ENCODE measurements at places on chromosomes 1 and 21.
A peak's percentile ranks its signal among the peaks of the same experiment; 100 is the strongest.

GRCh38 chr1:184541537-184542152 lies 154.8 kb downstream of the C1orf21 start:
- peak; percentile 27 for DNase-seq

DNA sequence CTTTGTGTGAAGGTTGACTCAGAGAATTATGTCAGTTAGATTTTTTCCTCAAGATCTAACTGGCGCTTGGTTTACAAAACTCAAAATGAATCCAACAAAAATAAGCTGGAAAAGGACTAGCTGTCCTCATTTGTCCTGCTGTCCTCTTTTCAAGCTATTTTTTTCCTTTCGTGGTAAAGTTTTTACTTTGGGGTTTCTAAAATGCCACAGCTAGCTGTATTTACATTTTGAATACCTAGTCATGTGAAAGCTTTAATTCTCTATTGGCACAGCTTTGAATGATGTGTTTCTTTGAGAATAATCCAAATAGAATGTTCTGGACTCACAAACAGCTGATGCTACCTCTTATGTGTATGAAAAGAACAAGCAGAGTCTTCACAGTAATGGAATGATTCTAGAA lies 673.6 kb upstream of the NR5A2 start:
- DNase-seq: no peak

DNA sequence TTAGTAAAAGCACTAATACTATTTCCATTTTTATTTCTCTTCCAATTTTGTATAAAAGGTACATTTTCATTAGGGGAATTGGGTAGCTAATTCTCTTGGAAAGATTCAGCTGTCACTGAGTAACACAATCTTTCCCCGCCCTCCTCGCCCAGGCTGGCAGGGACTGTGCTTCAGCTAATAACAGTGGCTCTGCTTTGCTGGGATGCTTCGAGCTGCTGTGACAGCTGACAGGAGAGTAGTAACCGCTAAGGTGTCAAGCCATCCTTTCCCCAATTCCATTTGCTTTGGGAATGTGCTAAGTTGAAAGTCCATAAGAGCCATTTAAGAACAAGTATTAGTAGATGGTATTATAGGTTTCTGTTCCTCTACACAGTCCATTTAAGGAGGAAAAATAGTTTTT lies 106.7 kb upstream of the NRIP1 start:
- DNase-seq: no peak

- DNase-seq: no peak
These were observed 33.3 kb upstream of the DEGS1 start for GRCh38 chr1:224149709-224150108.

- no peak for DNase-seq
These were observed 58.0 kb downstream of the STUM start for GRCh38 chr1:226606311-226607267.

DNA sequence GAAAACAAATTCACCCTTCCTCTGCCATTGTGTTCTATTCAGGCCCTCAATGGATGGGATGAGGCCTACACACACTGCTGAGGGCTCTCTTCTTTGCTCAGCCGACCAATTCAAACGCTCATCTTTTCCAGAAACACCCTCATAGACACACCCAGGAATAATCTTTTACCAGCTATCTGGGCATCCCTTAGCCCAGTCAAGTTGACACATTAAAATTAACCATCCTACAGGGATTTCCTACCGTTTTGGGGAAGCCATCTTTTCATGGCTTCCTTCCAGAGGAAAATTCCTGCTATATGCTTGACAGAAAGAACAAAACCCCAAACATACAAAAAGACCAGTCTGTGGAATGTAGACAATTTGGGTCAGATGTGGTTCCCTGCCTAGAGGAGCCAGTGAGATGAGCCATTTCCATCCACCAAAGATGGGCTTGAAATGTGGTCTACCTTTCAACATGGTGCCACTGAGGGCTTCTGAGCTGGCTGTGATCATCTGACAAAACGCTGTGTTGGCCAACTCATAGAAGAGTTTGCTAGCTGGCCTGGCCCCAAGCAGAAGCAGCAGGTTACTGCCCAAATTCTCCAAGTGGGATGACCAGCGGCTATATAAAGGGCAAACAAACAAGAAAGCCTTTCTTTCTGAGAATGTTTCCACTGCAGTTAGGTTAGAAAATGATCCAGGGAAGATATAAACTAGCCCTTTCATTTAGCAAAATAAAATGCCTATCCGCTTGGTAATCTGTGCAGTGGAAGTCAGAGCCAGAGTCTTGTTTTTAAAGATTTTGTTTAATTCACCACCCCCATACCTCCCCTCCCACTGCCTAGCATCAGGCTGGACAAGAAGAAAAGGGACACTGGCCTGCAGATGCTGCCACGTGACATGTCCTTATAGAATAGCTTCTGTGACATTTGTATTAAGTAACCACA lies 69.1 kb upstream of the MRPS6 start:
- no peak for DNase-seq

GRCh38 chr21:25025596-25025995 lies 581.7 kb downstream of the MRPL39 start:
- DNase-seq: no peak

GRCh38 chr1:167373398-167373797 lies 144.9 kb downstream of the CD247 start:
- DNase-seq: no peak

DNA sequence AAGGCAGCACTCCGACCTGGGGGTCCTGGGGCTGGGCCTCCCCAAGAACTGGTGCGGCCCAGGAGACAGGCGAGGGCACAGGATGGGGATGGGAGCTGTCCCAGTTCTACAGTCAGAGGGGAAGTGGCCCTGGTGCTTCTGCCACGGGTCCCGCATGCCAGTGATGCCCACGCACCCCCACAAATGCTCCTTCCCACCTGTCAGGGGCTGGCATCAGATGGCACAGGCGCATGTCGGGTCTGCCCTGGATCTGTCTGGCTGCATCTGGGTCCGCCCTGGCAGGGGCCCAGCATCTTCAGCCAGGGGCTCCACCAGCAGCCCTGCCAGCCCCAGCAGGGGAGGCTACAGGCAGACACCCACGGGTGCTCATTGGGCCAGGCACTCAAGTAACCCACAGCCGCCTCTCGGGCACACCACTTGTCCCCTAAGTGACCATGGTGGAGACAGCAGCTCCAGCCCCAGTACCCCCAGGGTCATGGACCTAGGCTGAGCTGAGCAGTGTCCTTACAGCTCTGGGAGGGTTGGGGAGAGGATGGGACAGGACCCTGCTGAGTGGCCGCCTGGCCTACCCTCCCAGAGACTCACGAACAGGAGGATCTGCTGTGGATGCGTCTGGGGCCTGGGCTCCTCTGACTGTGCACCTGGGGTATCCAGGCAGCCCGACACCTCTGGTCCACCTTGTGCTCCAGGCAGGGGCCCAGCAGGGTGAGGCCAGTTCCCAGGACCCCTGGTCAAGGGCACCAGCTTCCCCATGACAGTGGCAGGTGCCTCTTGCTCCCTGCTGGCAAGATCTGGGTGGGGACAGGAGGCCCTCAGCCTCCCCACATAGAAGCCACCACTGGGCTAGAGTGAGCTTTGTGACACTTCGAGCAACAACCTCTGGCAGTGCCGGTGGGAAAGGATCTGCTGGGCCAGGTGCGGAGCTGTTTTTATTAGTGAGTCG lies 5.4 kb downstream of the SMIM1 start:
- no peak for DNase-seq

GRCh38 chr1:176603696-176604095 lies 140.7 kb downstream of the PAPPA2 start:
- no peak for DNase-seq

DNA sequence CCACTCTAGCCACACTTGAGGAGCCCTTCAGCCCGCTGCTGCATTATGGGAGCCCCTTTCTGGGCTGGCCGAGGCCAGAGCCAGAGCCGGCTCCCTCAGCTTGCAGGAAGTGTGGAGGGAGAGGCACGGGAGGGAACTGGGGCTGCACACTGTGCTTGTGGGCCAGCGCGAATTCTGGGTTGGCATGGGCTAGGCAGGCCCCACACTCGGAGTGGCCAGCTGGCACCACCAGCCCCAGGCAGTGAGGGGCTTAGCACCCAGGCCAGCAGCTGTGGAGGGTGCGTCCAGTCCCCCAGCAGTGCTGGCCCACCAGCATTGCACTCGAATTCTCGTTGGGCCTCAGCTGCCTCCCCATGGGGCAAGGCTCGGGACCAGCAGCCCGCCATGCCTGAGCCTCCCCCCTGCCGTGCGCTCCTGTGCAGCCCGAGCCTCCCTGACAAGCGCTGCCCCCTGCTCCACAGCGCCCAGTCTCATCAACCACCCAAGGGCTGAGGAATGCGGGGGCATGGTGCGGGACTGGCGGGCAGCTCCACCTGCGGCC lies 785.9 kb upstream of the TPTE start:
- DNase-seq: no peak

GRCh38 chr1:29958271-29958670 lies 721.9 kb downstream of the PTPRU start:
- no peak for DNase-seq

GRCh38 chr21:35664683-35665082 lies 395.6 kb downstream of the SETD4 start:
- peak; percentile 61 for DNase-seq

- DNase-seq: no peak
These were observed 17.2 kb upstream of the CXADR start for GRCh38 chr21:17495680-17496079.

- DNase-seq: no peak
These were observed 99.6 kb downstream of the ATP6V1G3 start for GRCh38 chr1:198440842-198441241.

DNA sequence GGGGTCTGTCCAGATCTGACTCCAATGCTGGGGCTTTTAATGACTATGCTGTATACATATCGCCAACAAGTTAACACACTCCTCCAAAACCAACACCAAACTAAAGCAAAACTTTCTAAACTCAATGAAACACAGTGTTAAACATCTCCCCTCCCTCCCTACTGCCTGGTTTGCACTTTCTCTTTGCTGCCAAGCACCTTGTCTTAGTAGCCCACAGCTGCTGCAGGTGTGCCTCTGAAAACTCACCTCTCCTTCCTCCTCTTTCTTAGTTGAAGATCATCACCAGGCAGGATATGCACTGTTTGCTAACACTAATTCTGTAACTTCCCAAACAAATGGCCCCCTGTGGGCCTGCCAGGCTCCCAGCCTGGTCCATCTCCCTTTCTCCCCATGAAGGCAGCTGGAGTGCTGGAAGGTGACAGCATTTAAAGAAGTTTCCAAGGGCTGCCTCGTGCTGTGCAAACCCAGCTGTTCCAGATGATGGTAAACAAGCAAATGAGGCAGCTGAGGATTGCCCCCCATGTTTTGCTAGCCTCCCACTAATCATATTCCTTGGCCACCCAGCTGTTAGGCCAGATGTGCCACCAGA lies 213.7 kb downstream of the ASTN1 start:
- no peak for DNase-seq

- DNase-seq: no peak
These were observed 496.4 kb downstream of the SETD4 start for GRCh38 chr21:35563885-35564451.

DNA sequence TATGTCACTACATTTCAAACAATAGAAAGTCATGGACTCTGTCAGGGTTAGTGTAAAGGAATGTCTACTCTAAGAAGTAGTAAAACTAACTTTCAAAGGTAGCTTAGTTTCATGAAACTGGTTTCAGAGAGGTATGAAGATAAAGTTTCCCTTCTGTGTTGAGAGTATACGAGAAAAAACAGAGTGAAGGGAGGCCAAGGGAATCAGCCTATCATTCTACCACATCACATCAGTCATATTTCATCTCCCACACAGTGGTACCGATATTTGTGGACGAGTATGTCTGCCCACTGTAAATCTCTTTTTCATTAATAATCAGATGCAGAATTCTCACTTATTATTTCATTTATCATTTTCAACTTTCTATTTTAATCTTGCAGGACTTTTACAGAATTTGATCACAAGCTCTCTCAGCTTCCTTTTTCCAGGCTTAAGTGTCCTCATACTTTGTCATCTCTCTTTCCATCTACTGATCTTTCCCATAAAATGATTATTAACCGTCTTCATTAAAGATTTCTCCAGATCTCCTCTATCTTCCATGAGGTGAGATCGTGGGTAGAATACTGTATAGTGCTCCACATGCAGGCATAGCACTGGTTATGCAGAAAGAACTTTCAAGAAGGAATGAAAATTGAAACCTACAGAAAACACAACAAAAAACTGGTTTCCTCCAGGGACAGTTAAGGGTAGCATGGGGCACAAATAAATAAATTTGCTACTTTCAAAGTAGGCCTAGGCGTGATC lies 11.5 kb upstream of the IFI16 start:
- no peak for DNase-seq

GRCh38 chr1:239539812-239540211 lies 153.4 kb downstream of the CHRM3 start:
- DNase-seq: no peak

GRCh38 chr1:202361224-202361623 lies 12.7 kb downstream of the PPP1R12B start:
- no peak for DNase-seq

- peak; percentile 55 for DNase-seq
These were observed 47.4 kb downstream of the PLA2G4A start for GRCh38 chr1:186875896-186876835.

DNA sequence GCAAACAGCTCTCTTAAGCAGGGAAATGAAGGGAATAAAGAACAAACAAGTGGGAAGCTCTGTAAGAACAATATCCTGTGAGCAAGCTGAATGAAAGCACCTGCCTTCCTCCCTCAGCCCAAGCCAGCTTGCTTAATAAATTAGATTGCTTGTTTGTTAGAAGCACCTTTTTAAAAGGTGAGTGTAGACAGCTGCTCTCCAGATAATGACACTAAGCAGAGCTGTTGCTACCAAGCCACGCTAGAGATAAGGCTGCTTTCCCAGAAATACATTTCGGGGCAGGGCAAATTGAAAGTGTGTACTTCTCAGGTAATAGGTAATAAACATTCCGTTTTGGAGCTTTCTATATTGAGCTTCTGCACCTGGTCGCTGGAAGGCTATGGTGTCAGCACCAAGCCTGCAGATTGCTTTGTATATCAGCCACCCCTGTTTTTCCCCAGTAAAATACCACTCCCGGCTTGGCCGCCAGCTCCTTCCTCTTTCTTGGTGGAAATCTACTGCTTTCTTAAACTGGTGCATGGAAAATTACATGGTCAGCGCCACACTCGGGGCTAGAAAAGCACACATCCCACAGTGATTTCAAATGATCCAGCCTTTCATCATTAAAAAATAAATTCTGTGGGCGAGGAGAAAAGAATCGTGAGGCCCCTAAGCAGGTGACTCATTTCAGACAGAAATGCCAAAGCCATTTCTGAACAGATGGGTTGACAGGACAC lies 151.3 kb downstream of the ETS2 start:
- DNase-seq: peak; percentile 24

DNA sequence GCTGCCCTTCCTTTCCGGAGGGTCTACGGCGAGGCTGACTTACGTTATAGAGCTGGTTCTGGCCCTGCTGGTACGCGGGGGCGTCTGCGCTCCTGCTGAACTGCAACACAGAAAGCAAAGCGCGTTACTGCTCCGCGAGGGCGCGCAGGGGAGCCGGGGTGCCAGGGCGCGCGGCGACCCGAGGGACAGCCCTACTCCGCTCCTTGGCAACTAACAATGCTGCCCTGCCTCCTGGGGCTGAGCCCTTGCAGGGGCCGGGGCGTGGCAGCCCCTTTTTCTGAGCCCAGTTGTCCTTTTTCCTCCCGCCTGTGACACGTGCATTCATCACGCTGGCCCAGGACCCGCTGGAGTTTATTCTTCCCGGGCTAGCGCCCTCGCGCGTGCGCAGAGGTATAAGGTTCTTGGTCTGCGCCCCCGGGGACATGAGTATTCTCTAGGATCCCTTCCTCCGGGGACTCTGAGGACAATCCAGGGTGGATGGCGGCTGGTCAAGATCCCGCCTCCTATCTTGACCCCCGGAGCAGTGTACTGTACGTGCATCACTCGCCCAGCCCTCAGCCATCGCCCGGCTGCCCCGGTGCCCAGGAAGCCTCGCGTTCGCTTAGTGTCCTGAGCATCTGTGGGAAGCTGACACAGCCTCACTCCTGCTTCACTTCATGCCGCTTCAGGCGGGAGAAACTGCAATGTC lies 78.9 kb downstream of the CD247 start:
- peak; percentile 42 for DNase-seq
